ENCODE measurements at places on chromosomes 3 and 15. TPM values are rescaled to one million over a fixed set of nuclear protein-coding genes. Genes with fewer than 3 reads are reported as not detected.
A peak's percentile ranks its signal among the peaks of the same experiment; 100 is the strongest.

GREM1 gene
- polyA plus RNA-seq: 0.34 TPM

C15orf62 gene
- 0.46 TPM for polyA plus RNA-seq

DNA sequence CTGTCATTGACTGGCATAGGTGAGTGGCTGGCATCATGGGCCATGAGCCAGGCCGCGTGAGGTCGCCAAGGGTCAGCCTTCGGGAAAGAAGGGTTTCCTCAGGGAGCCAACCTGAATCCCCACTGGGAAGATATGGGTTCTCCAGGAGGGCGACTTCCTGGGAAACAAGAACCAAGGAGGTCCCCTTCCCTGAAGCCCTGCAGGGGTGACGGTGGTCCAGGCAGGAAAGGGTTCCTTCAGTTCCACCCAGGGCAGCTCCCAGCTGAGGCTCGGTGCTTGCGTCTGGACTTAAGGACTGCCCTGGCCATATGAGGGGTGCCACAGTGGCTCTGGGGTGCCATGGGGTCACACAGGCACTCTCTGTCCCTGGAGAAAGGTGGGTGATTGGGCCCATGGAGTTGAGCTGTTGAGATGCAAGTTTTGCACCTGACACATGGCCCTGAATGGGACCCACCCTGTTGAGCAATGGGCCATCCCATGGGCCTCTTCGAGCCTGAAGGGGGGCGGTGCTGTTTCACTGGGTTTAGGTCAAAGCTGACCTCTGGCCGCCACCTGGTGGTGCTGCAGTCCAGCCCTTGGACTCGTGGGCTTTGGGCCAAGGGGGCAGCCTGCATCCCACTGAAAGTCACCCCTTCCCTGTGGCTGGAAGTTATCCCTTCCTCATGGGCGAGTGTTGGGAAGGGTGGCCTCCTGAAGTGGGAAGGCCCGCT is 228.1 kb downstream of the SNRPN start:
- DNase-seq: peak; percentile 34

GRCh38 chr15:75669879-75670212 is 22.1 kb downstream of the SNX33 start:
- DNase-seq: no peak

DNA sequence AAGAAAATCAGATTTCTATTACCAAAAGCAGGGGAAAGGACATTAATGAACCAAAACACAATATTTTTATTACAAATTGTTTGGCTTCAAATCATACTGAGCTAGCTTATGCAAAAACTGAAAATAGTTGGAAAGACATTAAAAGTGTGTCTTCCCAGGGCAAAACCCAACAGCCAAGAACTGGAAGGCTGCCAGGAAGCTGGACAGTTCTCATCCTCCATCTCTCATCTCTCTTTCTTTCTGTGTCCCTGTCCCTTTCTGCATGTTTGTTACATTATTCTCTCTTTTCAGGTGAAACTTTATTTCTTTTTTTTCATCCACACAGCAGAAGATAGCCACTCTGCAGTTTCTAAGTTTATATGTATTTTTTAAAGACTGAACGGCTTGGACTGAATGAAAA is 41.1 kb upstream of the SNTN start:
- DNase-seq: no peak

PRR20G gene
- polyA plus RNA-seq: not detected

DNA sequence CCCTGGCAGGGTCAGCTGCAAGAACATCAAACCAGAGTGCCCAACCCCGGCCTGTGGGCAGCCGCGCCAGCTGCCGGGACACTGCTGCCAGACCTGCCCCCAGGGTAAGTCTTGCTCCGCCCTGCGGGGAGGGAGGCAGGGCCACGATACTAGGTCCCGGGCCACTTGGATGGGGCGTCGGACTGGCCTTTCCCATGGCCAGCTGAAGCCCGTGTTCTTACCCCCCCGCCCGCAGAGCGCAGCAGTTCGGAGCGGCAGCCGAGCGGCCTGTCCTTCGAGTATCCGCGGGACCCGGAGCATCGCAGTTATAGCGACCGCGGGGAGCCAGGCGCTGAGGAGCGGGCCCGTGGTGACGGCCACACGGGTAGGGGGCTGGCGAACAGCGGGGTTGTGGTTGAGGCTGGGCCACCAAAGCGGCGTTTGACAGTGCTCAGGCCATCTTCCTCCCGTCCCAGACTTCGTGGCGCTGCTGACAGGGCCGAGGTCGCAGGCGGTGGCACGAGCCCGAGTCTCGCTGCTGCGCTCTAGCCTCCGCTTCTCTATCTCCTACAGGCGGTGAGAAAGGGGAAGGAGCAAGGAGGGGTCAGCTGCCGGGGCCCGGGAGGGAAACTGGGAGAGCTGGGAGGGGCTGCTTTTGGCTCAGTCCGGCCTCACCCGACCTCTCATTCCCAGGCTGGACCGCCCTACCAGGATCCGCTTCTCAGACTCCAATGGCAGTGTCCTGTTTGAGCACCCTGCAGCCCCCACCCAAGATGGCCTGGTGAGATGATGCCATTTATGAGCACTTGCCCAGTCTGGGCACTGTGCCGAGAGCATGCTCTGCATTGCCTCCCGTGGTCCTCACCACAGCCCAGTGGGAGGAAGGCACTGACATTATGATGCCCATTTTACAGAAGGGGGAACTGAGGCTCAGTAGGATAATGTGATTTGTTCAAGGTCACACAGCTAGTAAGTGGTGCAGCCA is 1.7 kb downstream of the CHRD start:
- peak; percentile 60 for DNase-seq

DNA sequence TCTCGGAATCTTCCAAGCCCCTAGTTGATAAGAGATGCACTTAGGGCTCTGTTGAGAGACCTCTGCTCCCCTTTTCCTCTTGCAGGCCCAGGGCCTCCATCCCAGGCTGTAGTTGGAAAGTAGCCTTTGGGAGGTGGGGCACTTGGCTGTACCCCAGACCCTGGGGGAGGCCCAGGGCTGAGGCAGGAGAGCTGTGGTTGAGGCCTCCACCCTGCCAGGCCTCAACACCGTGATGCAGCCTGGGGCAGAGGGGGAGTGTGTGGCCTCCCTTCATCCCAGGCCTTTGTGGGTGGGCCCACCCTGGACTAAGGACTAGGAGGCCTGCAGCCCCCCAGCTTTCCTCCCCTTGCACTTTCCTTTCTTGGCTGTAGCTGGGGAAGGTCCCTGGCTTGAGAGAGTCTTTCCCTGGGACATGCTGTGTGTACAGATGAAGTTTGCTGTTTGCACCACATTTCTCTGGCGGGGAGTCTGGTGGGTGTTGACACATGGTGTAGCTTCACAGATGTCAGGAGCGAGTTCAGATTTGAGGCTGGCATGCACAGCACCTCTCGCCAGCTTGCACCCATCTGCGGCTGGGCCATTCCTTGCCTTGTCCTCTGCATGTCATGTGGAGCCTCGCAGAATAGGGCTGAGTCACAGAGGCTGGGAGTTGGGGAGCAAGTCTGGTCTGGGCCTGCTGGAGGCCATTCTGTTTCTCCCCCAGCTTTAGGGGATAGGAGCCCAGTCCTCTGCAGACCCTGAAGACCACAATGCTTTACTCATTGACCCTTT is 13.7 kb downstream of the PLEKHO2 start:
- DNase-seq: no peak

DNA sequence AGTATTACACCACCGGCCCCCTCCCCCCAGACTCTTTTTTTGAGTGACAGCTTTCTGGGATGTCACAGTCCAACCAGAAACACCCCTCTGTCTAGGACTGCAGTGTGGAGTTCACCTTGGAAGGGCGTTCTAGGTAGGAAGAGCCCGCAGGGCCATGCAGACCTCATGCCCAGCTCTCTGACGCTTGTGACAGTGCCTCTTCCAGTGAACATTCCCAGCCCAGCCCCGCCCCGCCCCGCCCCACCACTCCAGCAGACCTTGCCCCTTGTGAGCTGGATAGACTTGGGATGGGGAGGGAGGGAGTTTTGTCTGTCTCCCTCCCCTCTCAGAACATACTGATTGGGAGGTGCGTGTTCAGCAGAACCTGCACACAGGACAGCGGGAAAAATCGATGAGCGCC is 63.6 kb downstream of the AAGAB start:
- no peak for DNase-seq

TLR9 gene
- polyA plus RNA-seq: 0.27 TPM

DNA sequence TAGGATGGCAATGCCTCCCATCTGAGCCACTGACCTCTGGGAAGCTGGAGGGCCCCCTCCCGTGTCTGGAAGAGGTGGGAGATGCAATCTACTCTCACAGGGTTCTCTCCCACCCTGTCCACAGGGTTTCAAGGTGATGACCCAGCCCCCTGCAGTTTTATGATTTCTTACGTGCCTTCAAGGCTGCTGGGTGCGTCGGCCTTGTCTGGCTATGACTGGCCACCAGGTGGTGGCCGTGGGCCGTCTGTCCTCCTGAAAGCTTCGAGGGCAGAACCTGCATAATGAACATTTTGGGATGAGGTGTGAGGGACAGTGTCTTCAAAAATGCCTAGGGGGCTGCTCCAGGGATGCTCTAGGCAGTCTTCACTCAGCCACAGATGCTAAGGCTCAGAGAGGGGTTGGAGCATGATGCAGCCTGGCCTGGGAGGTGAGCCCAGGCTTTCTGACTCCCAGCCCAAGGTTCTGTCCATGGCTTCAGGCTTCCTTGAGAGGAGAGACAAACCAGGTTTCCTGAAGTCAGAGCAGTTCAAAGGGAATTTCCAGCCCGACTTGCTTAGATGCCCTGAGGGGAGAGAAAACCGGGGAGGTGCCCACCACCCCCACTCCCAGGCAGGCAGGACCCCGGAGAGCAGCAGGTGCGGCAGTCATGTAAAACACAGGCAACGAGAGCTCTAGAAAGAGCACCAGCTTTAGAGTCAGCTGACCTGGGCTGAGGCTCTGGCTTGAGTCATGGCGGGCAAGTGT is 18.7 kb downstream of the ISG20 start:
- no peak for DNase-seq

- no peak for DNase-seq
Measured at GRCh38 chr15:79505956-79506355, 73.8 kb downstream of the MINAR1 start.

- no peak for DNase-seq
Measured at GRCh38 chr3:16559653-16560365, 45.4 kb downstream of the DAZL start.

DNA sequence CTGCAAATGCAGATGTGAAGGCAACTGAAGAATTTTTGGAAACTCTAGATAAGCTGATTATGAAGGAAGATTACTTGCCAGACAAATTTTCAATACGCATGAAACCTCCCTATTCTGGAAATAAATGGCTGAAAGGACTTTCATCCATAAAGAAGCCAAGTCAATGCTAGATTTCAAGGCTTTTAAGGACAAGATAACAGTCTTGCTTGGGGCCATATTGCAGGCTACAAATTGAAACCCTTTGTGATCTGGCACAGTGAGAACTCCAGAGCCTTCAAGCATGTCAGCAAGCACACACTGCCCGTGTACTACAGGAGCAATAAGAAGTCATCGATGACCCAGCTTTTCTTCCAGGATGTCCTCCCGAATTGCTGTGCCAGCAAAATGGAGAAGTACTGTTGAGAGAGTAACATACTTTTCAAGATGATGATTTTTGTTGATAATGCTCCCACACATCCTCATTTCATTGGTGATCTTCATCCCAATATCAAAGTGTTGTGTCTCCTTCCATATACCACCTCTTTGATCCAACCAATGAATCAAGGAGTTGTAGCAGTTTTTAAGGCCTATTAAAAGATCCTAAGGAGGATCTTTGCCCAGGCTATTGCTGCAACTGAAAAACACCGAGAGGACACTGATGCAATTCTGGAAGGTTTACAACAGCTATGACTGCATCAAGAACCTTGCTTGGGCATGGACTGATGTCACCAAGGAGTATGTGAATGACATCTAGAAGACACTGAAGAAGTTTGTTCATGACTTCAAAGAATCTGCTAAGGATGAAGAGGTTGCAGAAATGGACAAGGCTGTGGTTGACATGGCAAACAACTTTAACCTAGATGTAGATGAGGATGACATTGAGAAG is 20.3 kb downstream of the CALML4 start:
- no peak for DNase-seq

AMOTL2 gene
- polyA plus RNA-seq: 11.9 TPM

GRCh38 chr3:194082743-194083636 is 53.0 kb upstream of the HES1 start:
- no peak for DNase-seq

TMEM266 gene
- 4.3 TPM for polyA plus RNA-seq

OSTN gene
- polyA plus RNA-seq: not detected

- DNase-seq: peak; percentile 41
Measured at GRCh38 chr3:100103558-100104441, 10.5 kb downstream of the FILIP1L start.

- no peak for DNase-seq
Measured at GRCh38 chr3:157752956-157753786, 250.0 kb upstream of the VEPH1 start.

DNA sequence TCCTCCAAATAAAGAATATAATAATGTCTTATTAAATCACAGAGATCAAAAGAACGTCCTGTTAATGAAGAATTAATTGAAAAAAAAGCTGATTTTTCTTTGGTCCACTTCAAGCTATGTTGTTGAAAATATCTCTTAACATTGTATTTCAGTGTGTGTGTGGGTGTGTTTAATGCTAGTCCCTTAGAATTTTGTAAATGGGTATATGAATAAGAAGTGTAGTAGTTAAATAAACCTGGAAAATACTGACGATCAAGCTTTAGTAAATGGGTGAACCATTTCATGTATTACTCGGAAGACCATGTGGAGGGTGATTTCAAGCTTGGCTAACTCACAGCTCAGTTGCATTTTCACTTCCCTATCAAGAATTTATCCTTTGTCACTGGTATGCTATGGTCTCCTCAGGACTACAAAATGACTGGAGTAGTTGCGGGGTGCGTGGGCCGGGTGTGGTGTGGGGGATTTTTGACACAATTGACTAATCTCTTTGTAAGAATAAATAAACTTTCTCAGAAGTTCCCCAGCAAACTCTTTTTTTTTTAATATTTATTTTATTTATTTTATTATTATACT is 586.4 kb downstream of the GRM7 start:
- no peak for DNase-seq

- no peak for DNase-seq
Measured at GRCh38 chr3:87798567-87798947, 260.2 kb downstream of the CGGBP1 start.

KBTBD13 gene
- polyA plus RNA-seq: not detected

DNA sequence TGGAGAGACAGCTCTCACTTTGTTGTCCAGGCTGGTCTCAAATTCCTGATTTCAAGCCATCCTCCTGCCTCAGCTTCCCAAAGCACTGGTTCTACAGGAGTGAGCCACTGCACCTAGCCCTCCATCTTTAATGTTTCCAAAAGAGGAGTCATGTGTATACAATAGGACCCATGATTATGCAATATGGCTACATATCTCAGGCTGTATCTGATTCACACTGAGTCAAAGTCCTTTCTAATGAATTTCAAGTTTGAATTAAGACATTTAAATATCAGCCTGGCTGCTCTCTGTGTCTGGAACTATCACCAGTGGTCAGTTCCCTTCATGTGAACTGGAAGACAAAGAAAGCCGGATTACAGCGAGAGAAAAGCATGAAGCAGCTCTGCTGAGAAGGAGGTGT is 90.5 kb downstream of the MINAR1 start:
- no peak for DNase-seq
